ENCODE measurements at places on chromosomes 5 and 9.

DNA sequence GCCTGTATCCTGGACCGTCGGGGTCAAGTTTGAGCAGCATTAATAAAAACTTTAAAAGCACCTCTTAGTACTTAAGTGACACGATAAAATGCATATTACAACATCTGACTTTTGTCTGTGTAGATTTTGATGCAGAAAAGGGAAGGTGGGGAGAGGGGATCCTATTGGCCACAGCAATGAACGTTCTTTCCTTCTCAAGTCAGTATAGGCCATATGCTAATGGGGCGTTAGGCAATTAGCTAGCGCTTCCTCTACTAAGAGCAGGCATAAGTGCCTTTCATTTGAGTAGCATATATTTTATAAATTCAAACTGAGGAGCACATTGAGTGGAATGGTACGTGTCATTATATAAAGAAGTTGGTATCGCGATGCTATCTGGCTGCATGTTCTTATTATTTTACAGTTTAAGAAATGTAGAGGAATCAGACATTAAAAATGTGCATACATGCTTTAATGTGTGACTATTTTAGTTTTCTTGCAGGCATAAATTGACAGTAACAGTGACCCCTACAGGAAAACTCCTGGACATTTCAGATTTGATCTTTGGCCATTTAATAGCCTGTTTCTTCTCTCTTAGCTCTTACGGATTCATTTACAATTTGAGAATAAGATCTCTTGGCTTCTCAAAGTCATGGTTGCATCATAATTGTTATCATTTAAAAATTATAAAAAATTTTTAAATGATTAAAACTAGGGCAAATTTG is 1.1 kb upstream of the GNA14 start:
- DNase-seq: no peak

GRCh38 chr9:84123648-84124406 is 143.2 kb downstream of the RMI1 start:
- DNase-seq: no peak

- DNase-seq: no peak
Measured at GRCh38 chr5:159097784-159098602, 1.7 kb downstream of the EBF1 start.

DNA sequence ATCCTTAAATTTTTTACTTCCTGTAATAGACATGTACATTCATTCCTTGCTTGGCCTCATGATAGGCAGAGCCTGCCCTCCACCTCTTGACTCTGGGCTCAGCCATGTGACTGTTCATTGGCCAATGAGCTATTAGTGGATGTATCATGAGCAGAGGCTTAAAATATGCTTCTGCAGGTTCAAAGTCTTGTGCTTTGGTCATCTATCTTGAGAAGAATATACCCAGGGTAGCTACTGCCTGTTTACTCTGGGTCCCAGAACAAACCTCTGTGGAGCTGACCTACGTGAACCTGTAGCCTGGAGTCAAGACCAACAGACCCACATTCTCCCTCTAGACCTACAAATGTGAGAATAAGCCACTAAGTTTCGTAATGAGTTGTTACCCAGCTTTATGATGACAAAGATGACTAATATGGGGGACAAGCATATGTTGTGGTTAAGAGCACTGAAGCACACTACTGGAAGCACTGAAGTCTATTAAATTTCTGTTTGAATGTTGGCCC is 244.4 kb downstream of the MAST4 start:
- DNase-seq: no peak

DNA sequence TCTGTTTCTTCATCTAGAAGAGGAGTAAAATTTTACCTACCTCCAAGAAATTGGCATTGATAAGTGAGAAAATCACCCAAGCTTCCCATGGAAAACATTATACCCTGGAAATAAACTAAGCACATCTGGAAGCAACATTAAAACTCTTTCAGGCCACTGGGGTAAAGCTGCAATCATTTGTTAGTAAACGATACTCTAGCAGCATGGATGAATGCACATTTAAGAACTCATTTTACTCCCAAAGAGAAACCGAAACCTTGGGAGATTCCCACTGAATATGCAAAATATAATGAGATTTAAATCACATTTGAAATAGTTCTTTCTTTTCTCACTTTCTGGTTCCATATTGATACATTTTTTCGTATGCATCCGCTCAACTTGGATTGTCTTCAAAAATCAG is 467.5 kb downstream of the EFNA5 start:
- no peak for DNase-seq

DNA sequence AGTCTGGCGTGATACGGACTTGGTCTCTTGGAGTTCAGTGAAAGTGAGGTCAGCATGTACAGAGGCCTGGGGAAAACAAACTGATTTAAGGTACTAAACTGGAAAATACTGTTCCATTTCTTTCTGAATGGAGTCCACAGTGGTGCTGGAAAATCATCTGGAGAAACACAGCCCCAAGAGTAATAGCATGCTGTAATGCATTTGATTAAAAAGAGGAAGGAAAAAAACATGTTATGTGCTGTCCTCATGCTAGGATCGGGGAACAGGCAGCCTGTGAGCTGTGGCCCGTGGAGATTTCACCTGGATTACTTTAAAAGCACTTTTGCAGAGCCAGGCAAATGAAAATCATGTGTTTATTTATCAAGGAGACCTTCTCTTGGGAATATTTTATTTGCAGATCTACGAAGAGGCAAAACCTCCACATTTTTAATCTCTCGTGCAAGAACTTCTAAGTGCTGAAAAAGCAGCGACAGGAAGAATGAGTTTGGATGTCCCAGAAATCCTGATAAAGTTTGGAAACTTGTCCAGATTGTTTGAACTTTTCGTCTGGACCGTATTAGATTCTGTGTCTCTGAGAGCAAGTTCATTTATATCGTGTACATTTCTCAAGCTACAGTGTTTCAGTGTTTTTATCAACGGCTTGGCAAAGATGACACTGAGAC is 228.8 kb downstream of the GAS1 start:
- no peak for DNase-seq

GRCh38 chr9:135244271-135245221 is 157.1 kb downstream of the OLFM1 start:
- no peak for DNase-seq

DNA sequence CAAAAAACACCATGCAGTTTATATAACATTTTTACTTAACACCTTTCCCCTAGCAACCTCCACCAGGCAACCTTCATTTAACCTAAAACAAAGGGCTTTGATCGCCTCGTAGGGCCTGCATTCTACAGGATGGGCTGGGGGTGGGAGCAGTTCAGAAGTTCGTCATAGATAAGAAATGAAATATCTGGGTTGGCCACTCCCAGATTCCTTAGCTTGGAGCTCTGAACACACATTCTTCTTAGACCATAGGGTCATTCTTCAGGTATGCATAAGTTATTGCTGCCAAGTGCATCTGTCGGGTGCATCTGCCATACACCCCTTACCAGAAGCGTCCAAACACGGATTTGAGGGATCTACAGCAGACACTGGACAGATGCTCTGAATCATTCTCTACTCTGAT is 4.3 kb upstream of the SLC22A5 start:
- DNase-seq: peak; percentile 50

DNA sequence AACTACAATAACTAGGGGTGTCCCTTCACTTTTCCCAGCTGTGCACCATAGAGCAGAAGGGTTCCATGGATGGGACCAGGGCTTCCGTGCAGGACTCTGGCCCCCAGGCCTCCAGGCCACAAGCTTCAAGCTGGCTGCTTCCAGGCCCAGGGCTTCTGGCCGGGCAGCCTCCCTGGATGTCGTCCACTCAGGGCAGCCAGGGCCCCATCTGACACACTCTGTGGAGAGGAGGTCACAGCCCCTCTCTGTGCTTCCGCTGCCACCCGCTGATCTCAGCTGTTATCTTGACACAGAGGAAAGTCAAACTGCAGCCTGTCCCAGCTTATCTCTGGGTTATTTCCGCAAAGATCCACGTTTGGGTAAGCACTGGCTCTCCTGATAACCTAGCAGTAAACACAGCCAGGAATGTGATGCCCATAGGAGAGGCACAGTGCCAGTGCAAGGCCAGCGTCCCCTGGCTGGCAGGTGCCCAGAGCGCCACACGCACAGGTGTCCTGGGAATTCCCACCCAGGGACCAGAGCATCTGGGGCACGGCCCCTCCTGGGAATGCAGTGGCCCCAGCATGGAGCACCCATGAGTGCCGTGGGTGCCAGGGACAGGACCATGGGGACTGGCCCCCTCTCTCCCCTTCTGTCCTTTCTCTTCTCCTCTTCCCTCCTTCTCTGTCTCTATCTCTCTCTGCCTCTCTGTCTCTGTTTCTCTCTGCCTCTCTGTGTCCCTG is 15.6 kb upstream of the SLC6A19 start:
- DNase-seq: no peak

DNA sequence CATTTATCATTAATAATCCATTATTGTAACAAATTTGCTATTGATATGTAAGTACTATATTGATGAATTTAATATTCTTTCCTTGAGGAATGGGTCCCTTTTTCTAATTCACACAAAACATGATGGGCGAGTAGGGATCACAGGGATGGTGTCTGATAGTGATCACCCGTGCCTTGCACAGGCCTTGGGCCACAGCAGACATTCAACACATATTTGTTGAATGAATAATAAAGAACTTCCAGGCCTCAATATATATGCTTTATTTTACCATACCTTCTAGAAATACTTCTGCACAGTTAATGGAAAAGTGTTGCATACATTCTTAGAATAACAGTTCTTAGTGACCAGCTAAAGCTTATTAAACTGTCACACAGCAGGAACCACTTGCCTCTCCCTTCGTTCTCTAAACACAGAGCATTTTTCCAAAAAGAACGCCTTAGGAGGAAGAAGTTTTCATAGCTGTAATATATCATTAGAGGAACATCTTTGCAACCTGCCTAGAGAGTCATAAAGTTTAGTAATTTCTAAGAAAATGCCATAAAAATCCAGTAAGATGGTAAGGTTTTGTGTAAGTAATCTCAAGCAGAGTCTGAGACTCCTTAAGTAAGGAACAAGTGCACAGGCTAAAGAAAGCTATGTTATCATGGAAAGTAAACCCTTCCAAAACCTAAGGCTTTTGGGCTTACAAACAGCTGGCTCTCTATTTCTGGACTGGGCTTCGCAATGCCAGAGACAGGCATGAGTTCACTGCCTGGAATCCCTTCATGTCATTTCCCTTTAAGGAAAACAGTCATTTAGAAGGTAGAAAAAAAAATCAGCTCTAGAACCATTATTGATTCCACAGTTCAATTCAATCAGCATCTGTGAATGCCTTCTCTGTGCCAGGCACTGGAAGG is 17.7 kb downstream of the TTLL11 start:
- DNase-seq: no peak

DNA sequence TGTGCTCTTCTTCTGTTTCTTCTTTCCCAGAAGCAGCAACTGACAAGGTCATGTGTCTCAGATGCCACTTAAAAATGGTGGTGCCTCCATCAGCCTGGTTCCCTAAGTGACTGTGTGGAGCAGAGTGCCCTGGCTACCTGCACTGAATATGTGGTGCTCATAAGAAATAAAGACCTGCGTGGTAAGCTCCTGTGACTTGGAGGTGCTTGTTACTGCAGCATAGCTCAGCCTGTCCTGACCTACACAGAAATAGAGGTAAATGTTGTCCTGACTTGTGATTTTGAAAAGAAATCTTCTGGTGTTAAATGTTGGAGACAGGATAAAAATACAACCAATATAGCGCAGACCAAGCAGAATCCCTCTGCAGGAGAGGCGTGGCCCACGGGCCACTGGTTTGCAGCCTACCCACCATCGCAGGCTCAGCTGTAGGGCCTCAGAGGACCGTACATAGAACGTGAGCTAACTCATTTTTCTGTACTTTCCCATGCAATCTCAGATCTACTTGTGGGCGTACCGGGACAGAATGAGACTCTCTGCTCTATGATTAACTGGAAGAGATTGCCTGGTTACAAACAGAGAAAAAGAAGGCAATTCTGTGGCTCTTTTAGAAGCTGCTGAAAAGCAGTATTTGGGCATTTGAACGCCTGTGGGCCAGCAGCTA is 79.4 kb upstream of the UNC5A start:
- no peak for DNase-seq

DNA sequence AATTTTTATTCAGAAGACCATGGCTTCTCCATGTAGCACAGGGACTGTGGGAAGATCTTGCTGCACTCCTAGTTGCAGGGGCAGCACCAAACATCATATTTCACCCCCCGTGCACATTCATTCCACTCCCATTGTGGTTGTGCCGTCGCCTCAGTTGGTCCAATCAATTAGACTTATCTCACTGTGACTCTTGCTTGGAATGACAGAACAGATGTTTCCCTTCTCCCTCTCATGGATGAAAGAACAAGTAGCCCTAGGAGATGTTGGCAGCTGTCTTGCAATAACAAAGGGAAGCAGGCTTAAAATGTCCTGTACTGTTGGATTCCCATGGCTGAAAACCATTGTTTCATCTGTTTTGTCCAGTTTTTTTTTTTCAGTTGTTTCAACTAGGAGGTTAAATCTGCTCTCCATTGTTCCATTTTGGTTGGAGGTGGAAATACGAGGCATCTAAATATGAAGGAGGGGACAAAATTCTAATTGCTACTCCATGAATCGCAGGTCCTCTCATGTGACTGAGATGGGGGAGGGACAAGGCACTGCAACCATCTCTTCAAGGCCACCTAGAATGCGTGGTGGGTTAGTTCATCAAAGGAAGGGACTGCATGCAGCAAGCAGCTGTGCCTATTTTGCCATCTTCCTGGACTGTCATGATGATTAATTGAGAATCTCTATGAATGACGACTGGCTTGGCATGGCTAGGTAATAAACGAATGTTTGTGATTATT is 214.4 kb downstream of the NSG2 start:
- DNase-seq: no peak

DNA sequence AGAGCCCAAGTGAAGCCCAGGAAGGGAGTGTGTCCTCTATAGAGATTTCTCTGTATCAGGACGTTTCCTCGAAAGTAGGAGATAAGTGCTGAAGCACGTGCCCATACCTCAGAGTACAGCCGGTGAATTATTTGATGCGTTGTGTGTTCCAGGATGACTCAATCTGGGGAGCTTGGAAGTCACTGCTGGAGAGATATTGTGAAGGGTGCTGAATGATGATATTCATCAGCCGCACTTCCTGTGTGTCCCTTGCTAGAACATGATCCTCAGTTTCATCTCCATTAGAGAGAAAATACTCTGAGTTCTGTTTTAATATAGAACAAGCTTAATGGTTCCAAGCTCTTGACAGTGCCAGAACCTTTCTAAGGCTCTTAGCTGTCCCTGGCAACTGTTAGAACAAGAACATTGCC is 402.3 kb upstream of the ADAMTSL1 start:
- DNase-seq: no peak

GRCh38 chr5:36744773-36745589 is 131.6 kb upstream of the NIPBL start:
- peak; percentile 67 for DNase-seq

DNA sequence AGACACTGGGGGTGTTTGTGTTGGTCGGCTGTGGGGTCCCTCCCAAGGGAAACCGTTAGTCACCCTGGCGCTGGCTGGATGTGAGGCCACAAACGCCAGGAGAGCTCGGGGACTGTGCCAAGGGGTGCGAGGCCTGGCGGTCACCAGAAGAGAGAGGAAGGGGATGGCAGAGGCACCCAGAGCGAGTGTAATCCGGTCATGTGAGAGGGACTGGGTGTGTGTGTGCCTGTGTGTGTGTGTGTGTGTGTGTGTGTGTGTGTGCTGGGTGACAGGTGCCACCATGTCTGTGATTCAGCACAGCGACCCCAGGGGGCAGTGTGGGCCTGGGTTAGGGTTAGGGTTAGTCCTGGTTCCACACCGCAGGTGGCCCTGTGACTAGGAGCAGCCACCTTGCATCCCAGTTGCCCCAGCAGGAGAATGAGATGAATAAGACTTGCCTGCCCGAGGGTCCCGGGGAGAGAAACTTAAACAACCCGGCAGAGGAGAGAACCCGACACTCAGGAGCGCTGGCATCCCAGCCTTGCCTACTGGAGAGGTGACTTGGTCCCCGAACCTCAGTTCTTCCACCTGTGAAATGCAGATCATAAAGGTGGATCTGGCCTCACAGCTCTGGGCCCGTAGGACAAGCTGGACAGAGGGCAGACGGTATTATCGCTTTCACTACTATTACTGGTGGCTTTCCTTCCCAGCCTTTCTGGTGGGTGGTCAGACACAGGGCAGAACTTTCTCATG is 1.4 kb upstream of the ADAMTSL2 start:
- DNase-seq: no peak

All from epithelial cell of prostate (primary cell).